Stomach (tissue), 19 donors: ENCODE measurements at places on chromosomes 2 and 18. TPM values are rescaled to one million over a fixed set of nuclear protein-coding genes. Genes with fewer than 3 reads are reported as not detected.
A peak's percentile ranks its signal among the peaks of the same experiment; 100 is the strongest.

SERPINB12 gene
- not detected for total RNA-seq

AGXT gene
- not detected for total RNA-seq

- peak; percentile 47 for DNase-seq
- H3K36me3 ChIP-seq, result no peaks in the 10 kb centered on the region
- no peaks in the 10 kb centered on the region for H3K27me3 ChIP-seq
- no peak overlapping the region for H3K4me3 ChIP-seq
- peaks cover 44% of the 10 kb centered on the region for H3K4me1 ChIP-seq
Observed at GRCh38 chr2:39516347-39517101, 79.4 kb upstream of the MAP4K3 start.

DNA sequence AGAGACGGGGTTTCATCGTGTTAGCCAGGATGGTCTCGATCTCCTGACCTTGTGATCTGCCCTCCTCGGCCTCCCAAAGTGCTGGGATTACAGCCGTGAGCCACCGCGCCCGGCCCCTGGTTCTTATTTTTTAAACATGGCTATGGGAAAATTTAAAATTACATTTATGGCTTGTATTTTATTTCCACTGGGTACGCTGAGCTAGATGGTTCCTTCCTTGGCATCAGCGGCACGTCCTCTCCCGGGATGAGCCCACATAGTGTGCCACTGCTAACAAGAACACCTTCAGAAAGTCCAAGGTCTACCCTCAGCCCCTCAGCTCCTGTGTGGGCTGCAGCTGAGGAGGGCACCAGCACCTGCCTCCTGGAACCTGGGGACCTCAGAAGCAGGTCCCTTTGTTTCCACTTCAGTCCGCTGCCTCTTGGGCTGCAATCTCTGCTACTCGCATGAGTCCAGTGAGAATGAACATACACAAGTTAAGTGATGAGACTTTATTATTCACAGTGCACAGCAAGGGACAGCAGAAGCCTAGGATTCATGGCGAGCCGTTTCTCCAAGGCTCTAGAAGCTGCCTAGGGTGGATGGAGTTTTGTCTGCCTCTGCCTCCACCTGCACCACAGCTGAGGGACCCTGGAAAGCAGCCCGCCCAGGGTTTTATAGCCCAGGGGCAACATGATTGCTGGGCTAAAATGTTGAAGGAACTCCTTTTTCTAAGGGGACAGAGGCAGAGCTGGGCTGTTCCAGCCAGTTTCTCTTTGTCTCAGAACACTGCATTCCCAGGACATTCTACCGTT lies 107.5 kb upstream of the TEX51 start:
- H3K27me3 ChIP-seq, result peaks cover 29% of the 10 kb centered on the region
- no peaks in the 10 kb centered on the region for H3K36me3 ChIP-seq
- no peak overlapping the region for H3K4me3 ChIP-seq
- no peak for DNase-seq
- H3K27ac ChIP-seq, result no peak overlapping the region

DNA sequence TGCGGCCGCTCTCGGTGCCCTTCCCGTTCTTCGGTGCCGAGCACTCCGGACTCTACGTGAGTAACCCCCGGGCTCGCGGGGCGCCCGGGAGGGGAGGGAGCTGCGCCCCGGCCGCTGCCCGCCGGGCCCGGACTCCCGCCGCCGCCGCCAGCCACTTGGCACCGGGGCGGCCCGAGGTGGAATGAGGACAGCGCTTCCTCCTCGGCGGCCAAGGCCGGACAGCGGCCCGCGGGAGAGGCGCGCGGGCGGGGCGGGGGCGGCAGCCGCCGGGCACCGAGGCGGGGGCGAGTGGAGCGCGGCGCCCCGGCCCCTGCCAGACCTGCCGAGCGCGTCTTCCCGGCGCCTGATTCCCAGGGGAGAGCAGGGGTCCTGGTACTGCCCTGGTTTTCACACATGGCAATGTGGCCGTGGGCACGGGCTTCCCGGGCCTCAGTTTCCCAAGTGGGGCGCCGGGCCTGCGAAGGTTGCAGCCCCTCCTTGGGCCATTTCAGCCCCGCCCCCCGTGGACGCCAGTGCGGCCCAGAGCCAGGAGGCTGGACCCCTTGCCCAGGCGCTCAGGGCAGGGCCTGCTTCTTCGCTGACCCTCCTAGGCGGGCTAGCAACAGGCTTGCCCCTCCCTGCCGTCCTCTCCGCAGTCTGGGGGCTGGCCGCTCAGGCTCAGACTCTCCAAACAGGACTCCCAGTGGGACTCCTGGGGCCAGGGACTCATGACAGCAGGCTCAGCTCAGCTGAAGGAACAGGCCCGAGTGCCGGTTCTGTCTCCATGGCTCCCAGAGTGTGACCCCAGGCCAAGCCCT lies 775 bp downstream of the SNED1 start:
- peak overlapping the region; percentile 83 for H3K27ac ChIP-seq
- peak; percentile 55 for DNase-seq
- H3K4me1 ChIP-seq, result peaks cover 62% of the 10 kb centered on the region
- H3K4me3 ChIP-seq, result peak overlapping the region; percentile 66

DNA sequence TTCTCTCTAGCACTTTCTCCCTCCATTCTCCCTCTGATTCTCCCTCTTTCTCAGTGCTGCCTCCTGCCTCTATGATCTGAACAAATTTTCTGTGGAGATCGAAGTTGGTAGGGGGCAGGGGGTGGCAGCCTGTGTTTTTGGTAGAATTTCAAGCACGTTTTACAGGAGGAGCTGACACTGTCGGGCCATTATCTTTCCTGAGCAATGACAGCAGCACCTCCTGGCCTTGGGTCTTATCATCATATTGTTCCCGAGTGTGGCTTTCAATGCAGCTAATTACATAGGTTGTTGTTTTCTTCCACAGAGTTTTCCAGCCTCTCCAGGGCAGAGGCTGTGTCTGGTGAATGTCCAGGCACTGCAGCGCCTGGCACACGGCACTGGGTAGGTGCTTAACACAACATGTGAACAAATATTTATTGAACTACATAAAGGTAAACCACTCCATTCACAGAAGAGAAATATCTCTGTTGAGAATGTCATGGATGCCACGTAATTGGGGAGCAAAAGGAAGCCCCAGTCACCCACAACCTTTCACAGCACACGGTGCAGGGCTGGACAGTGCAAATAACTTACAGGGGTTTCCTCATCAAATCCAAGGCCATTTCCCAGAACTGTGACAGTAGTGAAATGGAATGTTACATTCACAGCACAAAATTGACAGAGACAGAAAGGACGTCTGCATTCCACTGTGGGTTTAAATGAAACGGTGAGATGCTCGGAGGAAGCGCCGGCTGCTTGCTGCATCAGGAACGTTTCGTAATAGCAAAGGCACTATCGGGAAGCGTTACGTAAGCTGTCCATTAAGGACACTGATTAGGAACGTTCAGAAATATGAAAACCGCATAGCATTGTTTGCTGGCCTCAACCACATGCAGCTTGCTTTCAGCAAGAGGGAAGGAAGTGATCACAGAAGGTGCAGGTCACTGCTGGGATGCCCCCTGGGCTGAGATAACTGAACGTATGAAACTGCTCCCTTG lies 6.5 kb upstream of the KCNG2 start:
- H3K36me3 ChIP-seq, result no peaks in the 10 kb centered on the region
- no peak overlapping the region for H3K27ac ChIP-seq
- DNase-seq, result peak; percentile 43
- peaks cover 16% of the 10 kb centered on the region for H3K27me3 ChIP-seq

DNA sequence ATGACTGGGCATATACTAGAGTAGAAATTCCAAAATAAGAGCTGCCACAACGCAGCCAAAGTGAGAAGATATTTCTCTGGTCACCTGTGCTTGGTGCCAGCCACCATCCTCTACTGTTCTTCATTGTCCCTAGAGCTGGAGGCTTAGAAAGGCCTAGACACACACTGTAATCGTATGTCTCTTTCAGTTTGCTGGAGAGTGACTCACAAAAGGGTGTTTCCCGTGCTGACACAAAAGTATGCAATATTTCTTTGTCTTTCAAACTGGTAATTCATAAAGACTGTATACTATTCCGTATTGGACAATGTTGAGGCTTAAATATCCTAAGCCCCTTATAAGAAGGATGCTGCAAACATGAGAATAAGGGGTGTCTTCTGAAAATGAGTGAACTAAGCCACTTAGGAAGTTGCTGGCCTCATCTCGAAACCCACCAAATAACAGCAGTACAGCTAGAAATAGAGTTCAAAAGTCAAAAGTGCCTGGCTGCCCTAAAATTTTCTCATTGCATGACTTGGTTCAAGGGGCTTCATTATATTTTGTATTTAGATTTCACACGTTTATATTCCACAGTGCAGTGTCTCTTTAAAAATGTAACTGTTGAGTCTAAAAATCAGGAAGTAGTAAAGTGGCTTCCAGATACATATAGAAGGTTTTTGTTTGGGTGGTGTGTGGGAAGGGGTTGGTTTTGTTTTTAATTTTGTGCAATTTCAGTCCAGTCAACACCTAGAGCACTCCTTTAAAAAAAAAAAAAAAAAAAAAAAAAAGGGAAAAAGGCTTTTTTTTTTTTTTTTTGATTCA lies 601.1 kb downstream of the ARHGAP15 start:
- no peaks in the 10 kb centered on the region for H3K36me3 ChIP-seq
- peak; percentile 54 for DNase-seq
- H3K27me3 ChIP-seq, result no peaks in the 10 kb centered on the region
- no peak overlapping the region for H3K4me3 ChIP-seq

DNA sequence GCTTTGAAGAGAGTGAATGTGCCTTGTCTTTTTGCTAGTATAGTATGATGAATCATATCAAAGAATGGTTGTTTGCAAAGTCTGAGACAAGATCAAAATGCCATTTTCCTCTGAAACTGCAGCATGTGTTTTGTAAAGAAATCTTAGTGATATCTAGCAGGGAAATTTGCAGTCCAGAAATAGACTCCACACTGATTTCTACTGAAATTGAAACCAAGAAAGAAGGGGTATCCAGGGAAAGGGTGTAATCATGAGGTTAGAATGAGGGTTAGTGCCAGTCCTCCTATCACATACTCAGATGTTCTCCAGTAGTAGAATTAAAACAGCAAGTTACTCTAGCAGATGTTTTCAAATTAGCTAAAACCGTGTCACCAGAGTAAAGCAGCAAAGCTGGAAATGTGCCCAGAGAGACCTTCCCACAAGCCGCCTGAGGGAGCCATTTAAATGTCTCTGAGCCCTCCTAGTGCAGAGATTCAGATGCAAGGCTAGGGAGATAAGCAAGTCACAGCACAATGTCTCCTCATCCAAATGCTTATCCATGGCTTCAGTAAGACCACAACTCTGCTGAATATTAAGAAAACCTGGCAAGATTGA lies 4.9 kb downstream of the DLGAP1 start:
- no peaks in the 10 kb centered on the region for H3K27me3 ChIP-seq
- DNase-seq, result no peak
- no peaks in the 10 kb centered on the region for H3K4me1 ChIP-seq
